Osteocyte (in vitro differentiated cells): ENCODE measurements at places on chromosomes 2 and 18. TPM values are rescaled to one million over a fixed set of nuclear protein-coding genes. Genes with fewer than 3 reads are reported as not detected.

GRCh38 chr2:134405611-134406081, 151.8 kb downstream of the MGAT5 start:
- DNase-seq: no peak

DNA sequence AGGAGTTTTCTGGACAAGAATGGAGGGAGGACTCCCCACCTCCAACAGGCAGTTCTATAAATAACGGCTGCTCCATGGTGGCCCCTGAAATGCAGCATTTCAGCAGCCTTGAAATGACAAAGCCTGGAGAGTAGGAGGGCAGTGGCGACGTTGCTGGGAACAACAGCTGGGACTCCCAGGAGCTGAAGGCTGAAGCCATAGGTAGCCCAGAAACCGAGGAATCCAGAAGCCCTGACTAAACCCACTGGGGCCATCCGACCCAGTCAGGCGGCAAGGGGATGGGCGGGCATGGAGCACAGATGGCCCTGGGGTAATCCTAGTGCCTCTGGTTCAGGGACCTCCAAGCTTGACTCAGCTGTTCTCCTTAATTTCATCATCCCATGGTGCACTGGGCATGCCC, 9.0 kb downstream of the PRKAG3 start:
- DNase-seq: peak; percentile 68

- no peak for DNase-seq
Observed at GRCh38 chr2:212961255-212961654, 190.2 kb downstream of the IKZF2 start.

- no peak for DNase-seq
Observed at GRCh38 chr2:85909005-85909404, 20.2 kb upstream of the ST3GAL5 start.

DNA sequence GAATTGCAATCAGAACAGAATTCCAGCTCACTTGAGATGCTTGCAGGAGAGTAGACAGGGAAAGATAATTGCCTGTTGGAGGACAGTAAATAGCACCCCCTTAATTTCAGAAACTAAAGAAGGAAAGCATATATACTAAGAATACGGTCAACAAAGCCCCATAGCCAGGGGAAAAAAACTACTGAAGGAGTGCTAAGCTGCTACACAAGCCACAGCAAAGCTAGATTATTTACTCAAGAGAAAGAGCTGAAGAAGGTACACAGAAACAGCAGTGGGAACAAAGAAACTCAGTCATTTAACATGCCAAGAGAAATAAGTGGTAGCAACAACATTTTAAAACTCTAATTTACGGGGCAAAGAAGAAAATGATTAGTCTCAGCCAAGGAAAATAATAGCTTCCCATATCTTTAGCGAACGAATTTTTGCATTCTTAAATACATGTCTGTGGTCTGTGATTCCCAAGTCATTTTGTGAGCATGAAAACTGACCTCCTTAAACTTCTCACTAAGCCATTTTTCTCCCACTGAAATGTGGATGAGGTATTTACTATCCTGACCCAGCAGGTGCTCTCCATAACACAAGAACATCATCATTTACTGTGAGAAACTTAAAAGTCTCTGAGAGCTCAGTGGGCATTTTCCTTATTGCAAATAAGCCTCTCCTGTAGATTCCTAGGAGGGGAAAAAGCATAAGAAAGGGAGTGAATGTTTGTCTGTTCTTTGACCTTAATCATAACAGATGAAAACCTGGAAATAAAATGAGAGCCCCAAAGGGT, 196.0 kb downstream of the PAX3 start:
- no peak for DNase-seq

DNA sequence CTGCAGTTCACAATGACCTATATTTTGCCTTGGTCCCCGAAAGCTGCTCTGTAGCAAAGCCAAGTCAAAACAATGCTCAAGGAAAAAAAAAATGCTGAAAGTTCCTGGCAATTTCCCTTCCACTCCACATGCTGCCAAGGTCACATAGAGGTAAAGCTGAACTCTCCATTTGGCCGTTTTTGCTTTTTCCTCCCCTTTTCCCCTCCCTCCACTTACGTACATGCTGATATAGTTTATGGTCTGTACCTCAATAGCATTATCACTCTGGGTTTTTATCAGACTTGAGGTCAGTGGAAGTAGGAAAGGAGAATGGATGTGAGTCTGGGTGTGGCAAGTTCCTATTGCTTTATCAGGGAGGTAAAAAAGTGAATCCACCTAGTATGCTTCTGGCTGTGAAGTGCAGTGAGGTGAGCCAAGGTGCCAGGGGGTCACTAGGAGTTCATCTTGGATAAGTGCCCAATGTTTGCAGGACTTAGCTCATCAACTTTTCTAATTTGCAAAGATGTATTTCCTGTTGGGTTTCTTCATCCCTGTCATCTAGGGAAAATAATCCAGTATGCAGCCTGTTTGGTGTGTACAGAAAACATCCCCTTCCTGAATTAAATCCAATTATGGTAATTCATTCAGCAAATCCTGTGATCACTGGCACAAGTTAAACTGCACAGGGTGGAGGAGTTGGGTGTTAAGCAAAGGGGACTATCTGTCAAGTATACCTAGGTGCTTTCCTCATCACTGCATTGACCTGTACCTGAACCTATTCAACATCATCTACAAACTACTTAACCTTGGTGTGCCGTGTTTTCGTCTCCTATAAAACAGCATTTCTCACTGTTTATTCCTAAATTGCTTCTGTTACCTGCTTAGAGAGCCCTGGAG, 124.3 kb upstream of the CYP26B1 start:
- DNase-seq: no peak

DNA sequence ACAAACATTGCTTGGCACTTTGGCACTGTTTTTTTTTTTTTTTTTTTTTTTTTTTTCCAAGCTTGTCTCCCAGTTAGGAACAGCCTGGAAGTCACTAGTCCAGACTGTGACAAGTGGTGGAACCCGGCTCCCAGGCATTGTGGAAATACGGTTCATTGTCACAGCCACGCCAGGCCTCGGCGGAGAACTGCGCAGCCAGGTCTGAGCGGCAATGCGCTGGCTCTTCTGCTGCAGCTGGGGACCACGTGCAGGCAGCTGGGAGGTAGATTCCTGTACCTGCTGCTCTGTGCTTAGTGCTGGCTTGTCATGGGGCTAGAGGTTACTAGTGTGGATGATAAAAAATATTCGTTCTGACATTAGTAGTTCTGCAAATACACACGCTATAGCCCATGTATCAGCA, 5.0 kb downstream of the NTSR2 start:
- no peak for DNase-seq

DNA sequence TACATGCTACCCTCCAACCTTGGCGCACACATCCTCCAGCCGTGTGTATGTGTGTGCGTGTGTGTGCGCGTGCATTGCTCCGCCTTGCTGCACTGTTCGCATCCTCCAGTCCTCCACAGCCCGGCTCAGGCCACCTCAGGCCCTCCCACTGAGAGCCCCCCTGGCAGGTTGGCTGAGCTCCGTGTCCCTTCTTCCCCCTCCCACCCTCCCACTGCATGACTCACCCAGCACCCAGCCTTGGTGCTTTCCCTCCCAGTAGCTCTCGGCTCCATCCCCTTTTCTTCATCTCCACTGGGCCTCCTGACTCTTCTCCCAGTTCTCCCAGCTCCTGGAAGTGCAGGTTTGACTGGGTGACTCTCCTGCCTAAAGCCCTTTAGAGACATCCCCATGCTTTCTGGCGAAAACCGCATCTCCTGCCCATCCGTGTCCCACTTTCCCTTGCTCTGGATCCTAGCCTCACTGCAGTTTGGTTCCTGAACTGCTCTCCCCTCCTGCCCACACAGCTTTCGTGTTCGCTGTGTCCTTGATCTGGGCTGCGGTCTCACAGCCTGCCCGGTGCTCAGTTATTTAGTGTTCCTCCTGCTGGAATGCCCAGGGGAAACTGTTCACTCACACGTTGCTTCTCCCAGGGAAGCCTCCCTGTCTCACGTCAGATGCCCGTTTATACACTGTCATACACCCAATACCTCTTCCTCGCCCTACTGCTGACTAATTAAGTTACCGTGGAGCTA, 4.9 kb downstream of the TMEM177 start:
- DNase-seq: no peak

- DNase-seq: no peak
Observed at GRCh38 chr2:17122887-17123501, 395.2 kb downstream of the RAD51AP2 start.

FOXI3 gene
- total RNA-seq: not detected in 2 replicates

GPBAR1 gene
- not detected in 2 replicates for total RNA-seq

RAB6C gene
- total RNA-seq: not detected in 2 replicates

UGT1A8 gene
- total RNA-seq: not detected in 2 replicates

UGT1A3 gene
- not detected in 2 replicates for total RNA-seq
